ENCODE measurements at places on chromosomes 7 and 10.
A peak's percentile ranks its signal among the peaks of the same experiment; 100 is the strongest.

GRCh38 chr10:121543545-121543944, 54.7 kb downstream of the FGFR2 start:
- no peak for DNase-seq

- DNase-seq: no peak
These were observed 1126.8 kb upstream of the PHF14 start for GRCh38 chr7:9846902-9847301.

DNA sequence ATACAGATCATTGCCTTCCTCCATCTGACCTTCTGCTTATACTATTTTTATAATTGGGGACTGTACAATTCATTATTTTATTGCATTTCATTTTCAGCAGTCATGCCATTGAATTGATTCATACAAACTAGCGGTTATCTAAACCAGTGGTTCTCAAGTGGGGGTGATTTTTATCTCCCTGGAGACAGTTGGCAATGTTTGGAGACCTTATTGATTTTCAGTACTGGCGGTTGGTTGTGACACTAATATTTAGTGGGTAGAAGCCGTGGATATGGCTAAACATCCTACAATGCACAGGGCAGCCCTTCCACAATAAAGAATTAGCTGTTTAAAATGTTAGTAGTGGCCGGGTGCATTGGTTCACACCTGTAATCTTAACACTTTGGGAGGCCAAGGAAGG, 765.9 kb downstream of the LRMDA start:
- DNase-seq: no peak

DNA sequence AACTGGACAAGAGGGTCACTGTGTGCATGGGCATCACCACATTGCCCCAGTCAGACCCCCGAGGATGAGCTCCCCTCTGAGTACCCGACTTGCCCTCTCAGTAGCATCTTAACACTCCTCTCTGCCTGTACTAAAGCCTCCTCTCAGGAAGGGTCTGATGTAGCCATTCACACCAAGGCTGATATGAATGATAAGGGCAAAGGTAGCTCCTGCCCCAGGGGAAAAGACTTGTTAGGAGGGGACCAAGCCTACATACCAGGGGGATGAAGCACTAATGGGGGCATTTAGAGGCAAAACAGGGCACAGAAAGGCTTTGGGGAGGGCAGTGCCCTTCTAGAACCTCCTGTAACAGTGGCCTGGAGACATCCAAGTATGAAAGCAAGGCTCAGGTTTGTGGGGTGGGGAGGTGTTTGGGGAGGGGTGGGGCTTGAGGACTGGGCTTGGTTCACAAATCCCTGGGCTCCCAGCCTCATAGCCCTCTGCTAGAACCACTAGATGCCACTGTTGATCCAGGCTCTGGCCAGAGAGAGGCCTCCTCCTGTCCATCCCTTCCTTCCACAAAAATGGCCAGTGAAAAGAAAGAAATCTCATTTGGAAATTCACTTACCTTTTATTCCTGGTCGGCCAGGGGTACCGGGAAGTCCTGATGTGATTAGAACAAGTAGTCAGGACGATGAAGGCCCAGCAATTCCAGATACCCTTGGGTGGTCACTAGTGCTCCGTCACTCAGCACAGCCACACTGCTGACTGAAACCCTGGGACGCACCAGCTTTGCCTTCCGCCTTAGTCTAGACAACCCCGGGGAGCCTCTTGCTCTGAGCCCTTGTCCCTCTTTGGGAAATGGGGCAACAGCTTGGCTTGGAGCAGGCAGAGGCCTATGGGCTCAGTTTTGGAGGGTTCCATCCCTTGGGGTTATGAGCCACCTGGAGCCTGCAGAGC, 40.3 kb downstream of the COL17A1 start:
- no peak for DNase-seq

DNA sequence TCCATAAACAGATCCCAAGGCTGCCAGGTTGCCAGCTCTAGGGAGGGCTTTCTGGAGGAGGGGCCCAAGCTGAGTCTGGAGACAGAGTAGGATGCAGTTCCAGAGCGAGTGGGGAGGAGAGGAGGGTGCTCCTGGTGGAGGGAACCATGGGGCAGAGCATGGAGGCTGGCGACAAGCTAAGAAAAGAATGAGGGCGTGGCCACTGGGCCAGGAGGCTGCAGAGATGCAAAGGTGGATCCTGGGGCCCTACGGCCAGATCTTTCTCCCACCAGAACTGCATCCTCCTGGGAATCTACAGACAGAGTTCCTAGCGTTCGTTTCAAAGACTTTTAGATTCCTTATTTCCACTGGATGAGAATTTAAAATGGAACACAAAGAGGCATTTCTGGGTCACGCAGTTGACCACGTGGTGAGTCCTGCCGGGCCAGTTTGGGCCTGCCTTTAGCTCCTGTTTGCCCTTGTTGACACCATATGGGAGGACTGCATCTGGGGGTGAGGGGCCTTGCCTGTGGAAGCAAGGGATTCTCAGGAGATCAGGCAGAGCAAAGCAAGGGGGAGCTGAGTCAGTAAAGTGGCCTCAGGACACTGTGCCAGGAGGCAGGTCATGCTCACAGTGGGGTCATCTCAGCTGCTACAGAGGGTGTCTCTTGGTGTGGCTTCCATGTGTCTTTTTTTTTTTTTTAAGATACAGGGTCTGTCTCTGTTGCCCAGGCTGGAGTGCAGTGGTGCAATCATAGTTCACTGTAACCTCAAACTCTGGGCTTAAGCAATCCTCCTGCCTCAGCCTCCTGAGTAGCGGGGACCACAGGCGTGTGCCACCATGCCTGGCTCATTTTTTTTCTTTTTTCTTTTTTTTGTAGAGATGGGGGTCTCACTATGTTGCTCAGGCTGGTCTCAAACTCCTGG, 137.8 kb downstream of the SH3PXD2A start:
- DNase-seq: no peak

- no peak for DNase-seq
These were observed 267.3 kb upstream of the NPVF start for GRCh38 chr7:25495342-25496250.

- DNase-seq: no peak
These were observed 3.8 kb upstream of the INSIG1 start for GRCh38 chr7:155293721-155294510.

- DNase-seq: no peak
These were observed 9.4 kb downstream of the EFCAB10 start for GRCh38 chr7:105571891-105572290.

GRCh38 chr7:102122026-102122425, 164.6 kb upstream of the SH2B2 start:
- no peak for DNase-seq

GRCh38 chr10:60863796-60864195, 80.2 kb downstream of the RHOBTB1 start:
- DNase-seq: no peak

GRCh38 chr7:155326385-155326784, 28.7 kb downstream of the INSIG1 start:
- no peak for DNase-seq

DNA sequence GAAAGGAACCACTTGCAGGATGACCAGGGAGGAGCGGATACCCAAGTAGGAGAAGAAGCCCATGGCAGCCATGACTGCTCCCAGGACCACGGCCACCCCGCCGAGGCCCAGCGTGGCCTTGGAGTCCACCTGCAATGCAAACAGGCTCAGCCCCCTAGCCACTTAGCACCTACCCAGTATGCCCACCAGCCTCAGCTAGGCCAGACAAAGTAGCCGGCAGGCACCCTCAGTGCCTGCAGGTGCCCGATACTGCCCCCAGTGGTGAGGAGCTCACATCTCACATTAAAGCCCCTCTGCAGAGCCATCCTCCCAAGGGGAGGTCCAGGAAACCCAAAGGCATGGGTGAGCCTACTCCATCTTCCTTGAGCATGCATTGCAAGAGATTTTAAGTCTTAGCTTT, 6.6 kb downstream of the NPC1L1 start:
- DNase-seq: peak; percentile 16

DNA sequence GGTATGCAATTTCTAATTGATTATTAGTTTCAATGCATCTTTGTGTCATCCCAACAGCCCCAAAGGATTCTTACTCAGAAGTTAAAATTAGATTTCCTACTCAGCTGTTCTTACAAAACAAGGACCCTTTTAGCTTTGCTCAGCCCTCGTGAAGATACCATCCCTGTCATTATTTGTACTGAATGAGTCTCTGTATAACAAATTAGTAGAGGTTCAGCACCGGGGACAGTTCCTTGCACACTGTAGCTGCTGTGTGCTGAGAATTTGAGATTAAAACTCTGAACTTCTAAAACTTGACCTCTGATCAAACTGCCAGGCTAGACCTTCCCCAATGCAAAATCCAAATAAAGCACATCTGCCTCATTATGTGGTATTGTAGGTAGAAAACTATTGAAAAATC, 299.1 kb downstream of the LHFPL3 start:
- DNase-seq: no peak

DNA sequence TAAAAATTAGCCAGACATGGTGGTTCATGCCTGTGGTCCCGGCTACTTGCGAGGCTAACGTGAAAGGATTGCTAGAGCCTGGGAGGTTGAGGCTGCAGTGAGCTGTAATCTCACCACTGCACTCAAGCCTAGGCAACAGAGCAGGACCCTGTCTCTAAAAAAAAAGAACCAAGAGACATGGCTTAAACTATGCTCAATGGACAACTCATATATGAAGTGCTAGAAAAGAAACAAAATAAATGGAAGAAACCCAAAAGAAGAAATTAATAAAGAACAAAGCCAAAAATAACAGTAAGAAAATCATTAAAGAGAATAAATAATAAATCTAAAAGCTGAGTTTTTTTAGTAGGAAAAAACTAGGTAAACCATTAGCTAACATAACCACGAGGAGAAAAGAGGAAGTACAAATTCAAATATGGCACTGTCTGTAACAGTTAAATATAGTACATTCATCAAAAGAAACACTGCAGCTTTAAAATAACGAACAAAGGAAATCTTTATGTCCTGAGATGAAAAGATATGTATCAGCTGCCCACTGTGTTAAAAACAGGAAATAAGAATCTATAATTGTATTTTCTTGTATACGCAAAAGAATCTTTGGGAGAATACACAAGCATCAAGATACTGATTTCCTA, 48.7 kb downstream of the UPF2 start:
- no peak for DNase-seq

GRCh38 chr10:116274064-116274904, 1.3 kb upstream of the GFRA1 start:
- DNase-seq: no peak

- no peak for DNase-seq
These were observed 130.3 kb upstream of the WNT16 start for GRCh38 chr7:121198502-121198901.

DNA sequence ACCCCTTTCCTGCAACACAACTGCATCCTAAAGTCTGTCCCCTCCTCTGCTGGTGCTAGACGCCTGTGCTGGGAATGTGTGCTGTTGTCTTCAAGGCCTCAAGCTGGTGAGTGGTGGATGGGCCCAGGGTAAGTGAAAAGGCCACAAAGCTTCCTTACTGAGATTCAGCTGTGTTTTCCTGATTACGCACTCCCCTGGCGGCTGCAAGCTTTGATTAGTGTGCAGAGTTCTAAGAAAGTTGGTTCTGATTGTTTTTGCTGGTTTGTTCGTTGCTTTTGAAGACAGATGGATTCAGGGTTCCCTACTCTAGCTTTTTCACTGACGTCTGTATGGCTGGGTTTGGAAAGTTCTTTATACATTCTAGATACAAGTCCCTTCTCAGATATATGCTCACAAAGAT, 11.9 kb upstream of the FOXL3 start:
- no peak for DNase-seq

- DNase-seq: no peak
These were observed 9.4 kb upstream of the ZWINT start for GRCh38 chr10:56370217-56371113.

DNA sequence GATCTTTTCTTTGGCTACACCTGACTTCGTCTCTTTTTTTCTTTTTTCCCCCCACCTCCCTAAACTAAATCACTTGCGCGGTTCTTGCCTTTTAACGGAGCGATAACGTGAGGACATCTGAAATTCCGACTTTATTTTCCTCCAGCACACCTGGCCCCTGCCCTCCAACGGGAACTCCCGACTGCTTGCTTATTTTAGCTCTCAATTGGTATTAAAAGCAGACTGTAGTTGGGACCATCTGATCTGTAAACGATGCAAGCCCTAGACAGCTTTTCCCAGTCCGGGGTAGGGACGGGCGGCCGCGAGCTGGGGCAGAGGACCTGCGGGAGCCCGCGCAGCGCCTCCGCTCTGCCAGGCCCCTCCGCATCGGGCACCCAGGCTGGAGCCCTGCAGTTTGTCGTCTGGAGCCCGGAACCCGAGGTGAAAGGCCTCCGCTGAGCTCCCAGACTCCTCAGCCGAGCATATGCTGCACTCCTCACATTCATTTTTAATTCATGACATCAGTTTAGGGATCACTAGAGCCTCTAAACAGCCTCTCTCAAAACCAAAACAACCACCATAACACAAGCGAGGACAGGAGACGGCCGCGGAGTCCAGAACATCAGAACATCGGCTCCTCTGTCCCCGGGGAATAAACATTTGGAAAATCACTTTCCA, 10.0 kb upstream of the EMX2 start:
- no peak for DNase-seq

DNA sequence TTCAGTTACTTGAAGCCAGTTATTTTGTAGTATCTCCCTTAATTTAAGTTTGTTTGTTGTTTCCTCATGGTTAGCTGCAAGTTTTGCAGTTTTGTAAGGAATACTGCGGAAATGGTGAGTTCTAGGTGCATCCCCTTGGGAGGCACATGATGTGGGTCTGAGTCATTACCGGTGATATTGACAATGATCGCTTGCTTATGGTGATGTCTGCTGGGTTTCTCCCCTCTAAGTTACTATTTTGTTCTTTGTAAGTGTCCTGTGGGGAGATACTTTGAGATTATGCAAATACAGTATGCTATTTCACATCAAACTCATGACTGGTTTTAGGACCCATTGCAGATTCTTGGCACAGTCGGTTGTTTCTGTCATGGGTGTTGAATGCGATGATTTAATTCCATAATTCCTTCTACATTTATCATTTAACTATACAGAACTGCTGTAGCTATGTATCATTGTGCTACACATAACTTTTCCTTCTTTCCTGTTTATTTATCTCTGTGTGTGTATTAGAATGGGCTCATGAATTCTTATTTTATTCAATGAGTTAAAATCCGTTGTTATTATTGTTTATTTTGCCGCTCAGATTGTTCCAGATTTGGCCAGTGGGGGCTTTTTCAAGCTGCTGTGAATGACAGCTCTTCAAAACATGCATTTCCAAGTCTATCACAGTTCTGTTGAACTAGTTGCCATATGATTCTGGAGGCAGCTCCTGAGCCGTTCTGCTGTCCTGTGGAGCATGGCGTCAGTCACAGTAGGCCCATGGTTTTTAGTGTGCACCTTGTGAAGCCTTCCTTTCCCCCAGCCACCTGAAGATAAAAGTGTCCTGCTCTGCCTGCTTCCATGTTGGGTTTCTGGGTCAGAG, 18.4 kb downstream of the TSPAN14 start:
- DNase-seq: no peak

DNA sequence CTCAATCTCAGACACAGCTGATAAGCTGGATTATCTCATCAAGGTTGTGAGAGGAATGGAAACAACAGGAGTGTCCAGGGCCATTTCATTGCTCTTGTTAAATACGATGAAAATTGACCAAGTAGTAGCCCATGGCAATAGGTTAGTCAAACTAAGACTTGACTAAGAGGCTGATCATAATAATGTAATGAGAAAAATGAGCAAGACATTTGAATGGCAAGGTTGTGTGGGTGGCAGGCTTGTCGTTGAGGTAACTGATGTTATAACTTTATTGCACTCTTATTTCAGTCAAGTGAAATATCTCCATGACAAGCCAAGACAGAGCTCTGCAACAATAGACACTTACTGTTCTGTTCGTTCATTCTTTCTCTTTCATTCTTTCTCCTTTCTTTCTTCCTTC, 532.0 kb downstream of the GATA3 start:
- no peak for DNase-seq

GRCh38 chr7:42070068-42070467, 166.9 kb downstream of the GLI3 start:
- no peak for DNase-seq

- no peak for DNase-seq
These were observed 10.4 kb upstream of the CALML3 start for GRCh38 chr10:5514226-5514850.

- no peak for DNase-seq
These were observed 587.6 kb upstream of the NRP1 start for GRCh38 chr10:33921970-33922605.

Measured in stimulated activated CD4-positive, alpha-beta T cell treated with anti-CD3 and anti-CD28 coated beads, Interleukin-1b, Interleukin-23, amount 100 ng/mL, for 1 hour (primary cell).